ENCODE measurements at places on chromosomes 3 and 15. TPM values are rescaled to one million over a fixed set of nuclear protein-coding genes. Genes with fewer than 3 reads are reported as not detected.
A peak's percentile ranks its signal among the peaks of the same experiment; 100 is the strongest.

Gene AADACL2
- 0.14 TPM for total RNA-seq

Gene POPDC2
- 53.2 TPM for total RNA-seq

Gene DNASE1L3
- 2.3 TPM for total RNA-seq

Gene CTXN2
- 0.06 TPM for total RNA-seq

Gene GOLGA8M
- total RNA-seq, result 2.8 TPM

DNA sequence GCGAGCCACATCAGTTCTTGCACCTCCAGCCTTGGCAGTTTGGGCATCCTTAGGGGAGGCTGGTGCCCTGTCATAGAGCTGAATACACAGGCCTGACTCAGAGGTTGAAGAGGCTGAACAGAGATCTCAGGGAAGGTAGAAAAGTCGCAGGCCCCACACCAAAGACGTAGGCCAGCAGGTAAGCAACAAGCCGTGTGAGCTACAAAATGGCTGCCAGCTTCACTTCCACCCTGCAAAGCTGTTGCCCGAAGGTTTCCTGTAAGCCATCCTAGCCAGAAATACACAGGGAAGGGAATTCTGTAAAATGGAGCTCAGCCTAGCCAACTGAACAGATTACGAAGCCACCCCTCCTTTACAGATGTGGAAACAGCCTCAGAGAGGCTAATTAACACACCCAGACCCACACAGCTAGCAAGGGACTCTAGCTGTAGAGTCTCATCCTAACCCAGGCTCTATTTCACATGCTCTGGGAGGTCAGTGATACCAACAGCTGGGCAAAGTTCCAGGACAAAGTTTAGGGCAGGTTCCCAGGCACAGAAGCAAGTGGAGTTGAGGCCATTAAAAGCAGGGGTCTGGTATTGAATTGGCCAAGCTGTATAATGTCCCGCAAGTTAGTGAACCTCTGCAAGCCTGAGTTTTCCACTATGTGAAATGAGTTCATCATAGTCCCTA is 66.3 kb upstream of the RASGRF1 start:
- no peak for DNase-seq

DNA sequence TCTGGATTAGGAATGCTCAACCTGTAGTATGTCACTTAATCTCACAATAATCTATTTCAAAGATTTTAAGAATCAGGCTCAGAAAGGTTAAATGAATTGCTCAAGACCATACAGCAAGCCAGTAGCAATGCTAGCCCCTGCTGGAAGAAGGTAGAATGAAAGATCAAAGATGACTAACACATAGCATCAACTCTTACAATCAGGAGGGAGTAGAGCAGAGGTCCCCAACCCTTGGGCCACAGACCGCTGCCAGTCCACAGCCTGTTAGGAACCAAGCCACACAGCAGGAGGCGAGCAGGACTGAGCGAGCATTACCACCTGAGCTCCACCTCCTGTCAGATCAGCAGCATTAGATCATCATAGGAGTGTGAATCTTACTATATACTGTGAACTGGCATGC is 15.5 kb upstream of the GATM start:
- DNase-seq, result peak; percentile 25

- no peak for DNase-seq
Measured at GRCh38 chr15:98163319-98164045, 203.0 kb downstream of the ARRDC4 start.
